Activated CD8-positive, alpha-beta T cell treated with anti-CD3 and anti-CD28 coated beads, Interleukin-2, amount 10 ng/mL, durations not matched to agents 7 days and 5 days (primary cell): ENCODE measurements at places on chromosomes 11 and 22. TPM values are rescaled to one million over a fixed set of nuclear protein-coding genes. Genes with fewer than 3 reads are reported as not detected.

DNA sequence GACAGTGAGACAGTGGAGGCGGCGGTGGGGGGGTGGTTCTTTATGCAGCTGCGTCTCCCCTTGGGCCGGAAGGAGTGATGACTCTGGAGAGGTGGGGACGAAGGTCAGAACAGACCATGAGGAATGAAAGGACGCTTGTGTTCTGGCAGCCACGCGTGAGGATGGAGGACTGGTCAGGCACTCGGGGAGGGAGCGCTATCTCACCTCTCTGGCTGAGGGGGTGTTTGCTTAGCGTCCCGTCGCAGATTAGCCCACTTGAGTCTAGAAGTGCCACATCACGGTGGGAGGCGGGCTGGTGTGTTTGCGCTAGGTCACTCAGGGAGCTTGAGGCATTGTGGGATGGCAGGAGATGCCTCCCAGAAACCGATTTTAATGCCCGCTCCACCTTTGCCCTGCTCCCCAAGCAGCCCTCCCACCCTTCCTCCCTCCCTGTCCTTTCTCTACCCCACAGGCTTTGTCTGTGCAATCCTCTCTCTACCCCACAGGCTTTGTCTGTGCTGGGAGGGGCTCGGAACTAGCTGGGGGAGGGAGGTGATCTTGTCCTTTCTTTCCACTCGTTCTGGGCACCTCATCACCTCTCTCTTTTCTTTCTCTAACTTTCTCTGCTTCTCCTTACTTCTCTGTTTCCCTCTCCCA is 97.8 kb downstream of the PKNOX2 start:
- no peak overlapping the region for H3K4me3 ChIP-seq
- peaks cover 30% of the 10 kb centered on the region for H3K27me3 ChIP-seq
- no peak for DNase-seq
- H3K4me1 ChIP-seq: no peaks in the 10 kb centered on the region
- H3K27ac ChIP-seq: no peak overlapping the region

DNA sequence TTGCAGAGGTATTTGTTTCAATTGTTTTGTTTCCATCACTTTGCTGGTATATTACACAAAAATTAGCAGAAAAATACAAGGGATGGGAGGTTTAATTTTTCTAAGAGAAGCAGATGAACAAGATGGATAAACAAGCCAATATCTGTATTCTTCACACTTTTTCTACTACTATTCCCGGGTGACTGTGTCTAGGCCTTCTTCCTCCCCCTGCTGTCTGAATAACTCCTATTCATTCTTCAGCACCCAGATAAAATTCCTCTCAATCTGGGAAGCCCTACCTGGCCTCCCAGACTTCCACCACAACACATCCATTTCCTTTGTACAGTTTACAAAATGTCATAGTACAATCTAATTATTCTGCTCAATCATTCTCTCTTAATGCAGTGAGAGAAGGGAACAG is 666.6 kb upstream of the TENM4 start:
- H3K27ac ChIP-seq: no peak overlapping the region
- no peaks in the 10 kb centered on the region for H3K36me3 ChIP-seq
- no peaks in the 10 kb centered on the region for H3K4me1 ChIP-seq
- no peak overlapping the region for H3K4me3 ChIP-seq
- no peak for DNase-seq
- H3K27me3 ChIP-seq: no peaks in the 10 kb centered on the region

The SOX10 gene
- not detected for total RNA-seq

DNA sequence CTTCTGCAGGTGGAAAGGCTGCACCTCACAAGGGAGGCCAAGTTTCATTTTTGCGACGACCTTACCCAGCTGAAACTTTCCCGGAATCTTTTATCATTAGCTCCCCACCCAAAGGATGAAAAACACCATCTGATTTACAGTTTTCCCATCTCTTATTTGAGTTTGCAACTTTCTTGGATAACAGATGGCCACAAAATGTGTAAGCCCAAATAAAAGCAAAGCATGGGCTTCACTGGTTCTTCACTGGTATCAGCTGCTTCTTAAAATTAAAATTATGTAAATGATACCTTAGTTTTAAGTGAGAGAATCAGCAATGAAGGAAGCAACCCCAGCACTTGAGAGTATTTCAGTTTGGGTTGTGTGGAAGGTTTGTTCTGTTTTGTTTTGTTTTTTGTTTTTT is 55.8 kb downstream of the PARVA start:
- H3K36me3 ChIP-seq: no peaks in the 10 kb centered on the region
- no peaks in the 10 kb centered on the region for H3K27me3 ChIP-seq
- no peak overlapping the region for H3K4me3 ChIP-seq
- no peak overlapping the region for H3K27ac ChIP-seq
- no peak for DNase-seq

The HPX gene
- total RNA-seq: not detected

GRCh38 chr11:58739725-58740430 is 8.1 kb upstream of the GLYAT start:
- DNase-seq: no peak
- peaks cover 12% of the 10 kb centered on the region for H3K4me1 ChIP-seq
- no peaks in the 10 kb centered on the region for H3K36me3 ChIP-seq
- no peaks in the 10 kb centered on the region for H3K27me3 ChIP-seq
- H3K4me3 ChIP-seq: no peak overlapping the region

DNA sequence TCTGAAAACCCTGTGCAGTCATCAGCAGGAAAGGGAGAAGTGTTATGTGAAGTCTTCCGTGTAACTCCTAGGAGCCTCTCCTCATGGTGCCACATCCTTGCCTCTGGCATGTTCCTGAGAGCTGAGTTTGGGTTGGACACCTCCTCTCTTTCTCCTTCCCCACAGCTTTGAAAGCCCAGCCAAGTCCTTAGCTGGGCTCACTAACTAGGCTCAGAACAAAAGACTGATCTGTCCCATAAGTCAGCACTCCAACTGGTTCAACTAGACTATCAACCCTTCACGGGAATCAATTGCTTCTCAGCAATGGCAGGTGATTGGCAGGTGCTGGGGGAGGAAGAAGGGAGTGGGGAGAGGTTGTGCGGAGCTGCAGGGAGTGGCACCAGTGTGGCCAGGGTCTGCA is 509.9 kb upstream of the B3GAT1 start:
- no peaks in the 10 kb centered on the region for H3K27me3 ChIP-seq
- DNase-seq: no peak
- H3K4me1 ChIP-seq: no peaks in the 10 kb centered on the region
- no peak overlapping the region for H3K27ac ChIP-seq
- no peak overlapping the region for H3K4me3 ChIP-seq
- H3K36me3 ChIP-seq: no peaks in the 10 kb centered on the region

GRCh38 chr11:2945031-2945756 is 16.0 kb upstream of the PHLDA2 start:
- peaks cover 49% of the 10 kb centered on the region for H3K4me1 ChIP-seq
- H3K4me3 ChIP-seq: peak overlapping the region; percentile 43
- no peaks in the 10 kb centered on the region for H3K27me3 ChIP-seq
- peaks cover 59% of the 10 kb centered on the region for H3K36me3 ChIP-seq

DNA sequence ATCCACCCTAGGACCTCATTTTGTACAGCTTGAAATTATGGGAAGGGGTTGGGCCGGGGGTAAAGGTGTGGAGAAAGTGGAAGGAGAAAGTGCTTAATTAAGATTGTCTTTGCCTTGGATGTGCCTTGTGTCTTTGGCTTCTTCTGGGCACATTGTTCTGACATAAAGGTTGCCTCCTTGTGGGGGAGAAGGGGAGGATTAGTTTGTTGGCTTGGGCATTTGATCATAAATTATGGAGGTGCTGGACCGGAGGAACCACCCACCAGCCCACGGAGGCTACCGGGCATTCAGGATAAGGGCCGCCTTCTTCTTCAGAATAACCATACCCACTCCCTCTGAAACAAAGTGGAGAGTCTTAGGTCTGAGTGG is 1.3 kb downstream of the PAFAH1B2 start:
- H3K4me3 ChIP-seq: peak overlapping the region; percentile 92
- peaks cover 35% of the 10 kb centered on the region for H3K36me3 ChIP-seq
- peak; percentile 25 for DNase-seq
- H3K4me1 ChIP-seq: peaks cover 42% of the 10 kb centered on the region
- peak overlapping the region; percentile 92 for H3K27ac ChIP-seq

- H3K4me3 ChIP-seq: no peak overlapping the region
- H3K36me3 ChIP-seq: no peaks in the 10 kb centered on the region
- no peak for DNase-seq
Observed at GRCh38 chr11:66920978-66921784, 37.0 kb downstream of the PC start.
